ENCODE measurements at places on chromosomes 7 and 10.

GRCh38 chr10:129961157-129961701, 2.8 kb downstream of the EBF3 start:
- DNase-seq, result no peak

GRCh38 chr7:141978351-141978750, 4.8 kb upstream of the TAS2R38 start:
- DNase-seq, result no peak

- DNase-seq, result no peak
Measured at GRCh38 chr10:60917331-60918280, 26.4 kb downstream of the RHOBTB1 start.

DNA sequence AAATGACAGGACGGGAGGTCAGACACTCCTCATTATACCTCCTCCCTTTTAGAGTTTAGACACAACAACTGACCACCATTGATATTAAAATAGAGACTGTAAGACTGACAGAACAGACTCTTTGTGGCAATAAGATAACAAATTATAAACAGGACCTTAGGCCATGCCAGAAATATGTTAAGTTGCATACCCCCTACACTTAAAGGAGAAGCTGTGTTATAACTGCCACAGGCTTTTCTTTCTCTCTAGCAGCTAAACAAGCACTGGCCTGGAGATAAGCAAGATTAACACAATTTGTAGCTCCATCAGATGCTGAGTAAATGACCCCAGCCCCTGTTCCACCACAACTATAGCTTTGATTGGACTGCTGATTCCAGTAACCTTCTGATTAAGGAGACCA, 10.5 kb upstream of the UNC5B start:
- peak; percentile 41 for DNase-seq

- DNase-seq, result no peak
Measured at GRCh38 chr10:89301232-89301631, 614 bp upstream of the IFIT2 start.

DNA sequence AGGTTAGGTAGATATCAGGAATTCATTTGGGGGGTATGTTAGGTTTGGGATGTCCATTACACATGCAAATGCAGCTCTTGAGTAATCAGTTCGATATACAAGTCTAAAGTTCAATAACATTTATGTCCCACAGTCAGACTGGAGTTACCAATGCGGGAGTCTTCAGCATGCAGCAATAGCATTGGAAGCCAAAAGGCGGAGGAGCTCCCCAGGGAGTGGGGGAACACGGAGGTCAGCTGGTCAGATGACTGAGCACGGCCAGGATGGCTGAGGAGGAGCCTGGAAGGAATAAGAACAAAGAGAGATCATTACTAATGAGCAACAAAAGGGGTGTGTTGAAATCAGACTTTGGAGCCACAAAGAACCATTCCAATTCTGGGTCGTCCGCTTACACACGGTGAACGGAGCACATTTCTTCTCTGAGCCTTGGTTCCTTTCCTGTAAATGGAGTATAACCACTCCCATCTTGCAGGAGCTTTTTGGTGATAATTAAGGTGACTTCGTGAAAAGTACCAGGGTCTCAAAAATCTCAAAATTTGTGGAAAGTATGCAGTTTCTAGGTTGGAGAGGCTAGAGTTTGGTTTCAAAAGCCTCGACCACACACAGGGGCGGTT, 478 bp upstream of the ZNF22 start:
- DNase-seq, result peak; percentile 54

- no peak for DNase-seq
Measured at GRCh38 chr10:9253121-9253520, 1198.6 kb downstream of the GATA3 start.
